ENCODE measurements at places on chromosomes 13 and 19. TPM values are rescaled to one million over a fixed set of nuclear protein-coding genes. Genes with fewer than 3 reads are reported as not detected.

The CYP2F1 gene
- polyA plus RNA-seq, result not detected

The KLF1 gene
- polyA plus RNA-seq, result not detected

The DAND5 gene
- not detected for polyA plus RNA-seq

The RASIP1 gene
- polyA plus RNA-seq, result 3.6 TPM

The LRRC63 gene
- 0.21 TPM for polyA plus RNA-seq

DNA sequence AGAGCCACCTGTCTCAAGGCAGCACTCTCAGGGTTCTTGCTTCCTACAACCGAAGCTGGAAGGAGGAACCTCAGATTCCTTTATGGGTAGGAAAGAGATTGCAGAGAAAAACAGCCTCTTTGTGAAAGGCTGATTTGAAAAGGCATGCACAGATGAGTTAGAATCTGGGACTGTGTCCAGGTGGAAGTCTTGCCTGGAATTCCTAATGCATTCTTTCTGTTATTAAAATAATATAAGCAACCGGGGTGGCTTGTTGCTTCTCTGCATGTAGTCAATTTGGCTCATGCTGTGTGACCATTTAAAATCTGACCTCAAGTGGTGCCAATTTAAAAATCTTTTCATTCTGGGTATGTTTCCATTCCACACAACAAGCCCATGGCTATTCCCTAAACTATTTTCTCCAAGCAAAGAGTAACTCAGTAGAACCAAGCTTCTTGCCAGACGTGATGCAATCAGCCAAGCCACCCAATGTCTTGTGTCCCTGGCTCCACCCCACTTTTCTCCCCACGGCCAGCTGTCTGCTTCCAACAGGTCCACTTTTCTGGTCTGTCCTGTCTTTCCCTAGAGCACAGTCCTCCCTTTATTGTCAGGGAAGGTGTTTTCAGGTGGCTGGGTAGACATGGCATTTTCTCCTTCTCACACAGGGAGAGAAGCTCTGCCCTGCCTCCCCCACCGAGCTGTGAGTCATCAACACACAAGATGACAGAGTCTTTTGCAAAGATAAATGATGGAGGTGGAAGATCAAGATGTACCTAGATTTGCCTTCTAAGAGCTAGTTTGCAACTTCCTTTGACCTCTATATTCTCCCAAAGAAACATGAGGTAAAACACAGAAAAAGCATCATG, 394.3 kb downstream of the FOXO1 start:
- no peaks in the 10 kb centered on the region for H3K36me3 ChIP-seq
- no peaks in the 10 kb centered on the region for H3K27me3 ChIP-seq
- no peak overlapping the region for H3K4me3 ChIP-seq
- peak overlapping the region; percentile 17 for H3K27ac ChIP-seq
- peak; percentile 44 for DNase-seq

- DNase-seq, result peak; percentile 49
- no peaks in the 10 kb centered on the region for H3K27me3 ChIP-seq
- no peaks in the 10 kb centered on the region for H3K4me1 ChIP-seq
- peak overlapping the region; percentile 18 for H3K27ac ChIP-seq
- H3K36me3 ChIP-seq, result no peaks in the 10 kb centered on the region
- no peak overlapping the region for H3K4me3 ChIP-seq
These were observed 21.5 kb upstream of the GARRE1 start for GRCh38 chr19:34232566-34233481.

GRCh38 chr19:18856385-18857126, 24.8 kb downstream of the UPF1 start:
- no peaks in the 10 kb centered on the region for H3K36me3 ChIP-seq
- peak; percentile 55 for DNase-seq
- H3K27ac ChIP-seq, result no peak overlapping the region

DNA sequence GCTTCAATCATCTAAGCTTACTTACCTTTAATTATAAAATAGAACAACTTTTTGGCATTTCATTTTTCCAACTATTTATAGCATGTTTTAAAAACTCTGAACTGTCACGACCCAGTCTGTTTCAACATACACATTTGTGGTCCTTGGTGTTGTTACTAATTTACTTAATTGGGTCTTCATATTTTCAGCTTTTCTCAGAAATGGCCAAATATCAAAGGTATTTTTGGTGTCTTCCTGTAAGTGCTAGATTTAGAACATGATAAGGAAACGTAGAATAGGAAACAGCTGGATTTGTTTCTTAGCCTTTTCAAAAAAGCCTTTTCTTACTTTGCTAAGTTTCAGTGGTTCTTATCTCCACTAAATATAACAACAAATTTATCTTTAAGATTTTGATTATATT, 11.4 kb downstream of the LPAR6 start:
- no peak for DNase-seq
- no peak overlapping the region for H3K4me3 ChIP-seq
- no peaks in the 10 kb centered on the region for H3K27me3 ChIP-seq

DNA sequence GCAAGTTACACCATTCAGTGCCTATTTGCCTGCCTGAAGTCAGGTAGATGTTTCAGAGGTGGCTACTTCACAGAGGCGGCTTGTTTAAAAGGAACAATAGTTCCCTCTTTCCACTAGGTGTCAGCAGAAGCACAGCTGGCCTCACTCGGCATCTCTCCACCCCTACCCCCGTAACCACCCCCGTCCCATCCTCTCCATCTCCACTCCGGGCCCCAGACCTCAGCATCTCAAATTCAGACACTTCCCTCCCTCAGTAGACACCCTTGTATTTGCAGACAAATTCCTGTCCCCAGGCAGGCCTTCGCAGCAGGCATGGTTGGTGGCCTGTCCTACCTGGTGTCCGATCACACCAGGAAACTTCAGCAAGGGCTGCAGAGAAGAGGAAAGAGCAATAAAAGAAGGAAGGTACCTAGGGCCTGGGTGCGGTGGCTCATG, 9.1 kb upstream of the DPP9 start:
- H3K4me3 ChIP-seq, result no peak overlapping the region
- no peak overlapping the region for H3K27ac ChIP-seq
- H3K36me3 ChIP-seq, result no peaks in the 10 kb centered on the region
- peak; percentile 75 for DNase-seq
- H3K27me3 ChIP-seq, result no peaks in the 10 kb centered on the region

DNA sequence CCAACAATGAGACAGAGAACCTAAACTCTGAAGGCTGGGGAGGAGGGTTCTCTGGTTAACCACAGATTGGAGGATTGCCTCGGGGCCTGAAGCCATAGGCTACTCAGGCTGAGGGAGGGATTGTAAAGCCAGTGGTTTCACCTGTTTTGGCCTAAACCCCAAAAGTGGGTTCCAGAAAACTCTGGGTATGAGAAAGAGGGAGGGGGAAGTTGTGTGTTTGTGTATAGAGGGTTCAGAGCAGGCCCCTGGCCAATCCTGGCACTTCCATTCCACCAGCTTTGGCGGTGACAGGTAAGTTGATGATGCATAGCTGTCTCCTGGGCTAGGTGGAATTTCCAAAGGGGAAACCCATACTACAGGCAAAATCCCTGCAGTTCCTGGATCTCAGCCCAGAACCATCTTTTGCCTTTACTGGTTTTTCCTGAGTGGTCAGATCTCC, 13.5 kb upstream of the CCDC97 start:
- DNase-seq, result no peak
- no peak overlapping the region for H3K4me3 ChIP-seq
- H3K36me3 ChIP-seq, result peaks cover 10% of the 10 kb centered on the region
- H3K27ac ChIP-seq, result peak overlapping the region; percentile 50

DNA sequence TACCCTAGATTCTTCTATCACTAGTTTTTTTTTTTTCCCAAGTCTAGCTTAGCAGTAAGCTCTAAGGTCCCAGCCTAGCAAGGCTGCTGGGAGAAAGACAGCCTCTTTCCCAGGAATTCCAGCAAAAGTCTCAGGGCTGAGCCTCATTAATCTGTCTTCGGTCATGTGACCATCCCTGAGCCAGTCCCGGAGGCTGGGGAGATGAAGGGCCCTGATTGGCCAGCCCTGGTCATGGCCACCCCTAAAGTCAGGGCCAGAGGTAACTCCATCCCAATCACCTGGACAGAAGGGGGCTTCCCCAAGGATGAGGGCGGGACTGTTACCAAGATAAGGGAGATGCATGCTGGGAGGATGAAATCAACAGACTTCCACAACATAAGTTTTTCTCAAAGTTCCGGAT, 43.3 kb downstream of the CCNE1 start:
- H3K27me3 ChIP-seq, result no peaks in the 10 kb centered on the region
- peaks cover 3% of the 10 kb centered on the region for H3K4me1 ChIP-seq
- H3K27ac ChIP-seq, result no peak overlapping the region
- H3K36me3 ChIP-seq, result no peaks in the 10 kb centered on the region

DNA sequence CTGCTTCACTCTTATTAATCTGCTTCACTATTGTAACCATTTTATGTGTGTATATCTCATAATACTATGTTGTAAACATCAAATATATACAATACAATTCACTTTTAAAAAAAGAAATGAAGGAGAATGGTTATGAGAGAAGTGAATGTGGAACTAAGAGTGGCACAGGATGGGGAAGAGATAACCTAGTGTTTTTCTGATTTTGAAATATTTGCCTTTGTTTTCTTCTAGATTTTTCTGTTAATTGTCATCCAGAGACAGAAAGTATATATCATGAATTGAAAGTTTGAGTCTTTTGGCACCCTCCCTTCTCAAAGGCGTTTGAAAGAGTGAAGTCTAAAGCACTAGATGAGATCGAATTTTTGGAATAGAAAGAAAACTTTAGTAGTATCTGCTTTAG, 2.8 kb downstream of the DNAJC3 start:
- H3K36me3 ChIP-seq, result no peaks in the 10 kb centered on the region
- no peak overlapping the region for H3K4me3 ChIP-seq
- no peak overlapping the region for H3K27ac ChIP-seq
- no peaks in the 10 kb centered on the region for H3K27me3 ChIP-seq
- no peak for DNase-seq
- peaks cover 9% of the 10 kb centered on the region for H3K4me1 ChIP-seq

DNA sequence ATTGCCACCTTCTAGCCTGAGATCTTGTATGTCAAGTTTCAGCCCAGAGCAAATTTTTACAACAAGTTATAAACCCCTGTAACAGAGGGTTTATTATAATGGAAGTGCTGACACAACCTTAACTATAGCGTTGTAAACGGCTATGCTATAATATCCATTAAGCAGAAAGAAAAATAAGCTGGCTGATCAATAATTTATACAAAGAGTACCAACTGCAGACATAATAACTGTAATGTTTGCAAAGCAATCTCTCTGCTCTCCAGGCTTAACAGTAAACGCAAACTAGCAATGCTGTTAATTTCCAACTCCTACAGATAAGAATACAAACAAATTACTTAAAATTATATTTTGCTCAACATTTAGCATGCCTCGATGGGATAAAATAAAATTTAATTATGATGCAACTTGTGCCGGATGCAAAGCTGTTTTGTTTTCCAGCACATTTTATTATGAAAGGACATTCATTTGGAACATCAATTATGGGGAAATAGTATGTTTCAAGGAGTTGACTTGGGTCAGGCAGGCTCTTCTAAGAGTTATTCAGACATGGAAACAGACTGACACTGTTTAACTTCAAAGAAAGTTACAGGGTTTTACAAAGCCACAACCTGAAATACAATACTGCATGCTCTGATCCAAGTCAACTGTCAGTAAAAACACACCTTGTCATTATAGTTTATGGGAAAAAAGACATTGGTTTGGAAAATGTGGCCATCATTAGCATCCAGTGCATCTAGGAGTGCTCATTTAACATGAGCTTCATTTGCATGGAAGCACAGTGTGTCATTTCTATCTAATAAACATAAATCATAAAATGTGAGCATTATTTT, 6.6 kb upstream of the DACH1 start:
- peaks cover 8% of the 10 kb centered on the region for H3K4me1 ChIP-seq
- H3K27ac ChIP-seq, result no peak overlapping the region
- no peaks in the 10 kb centered on the region for H3K36me3 ChIP-seq
- DNase-seq, result no peak

- no peaks in the 10 kb centered on the region for H3K36me3 ChIP-seq
- no peak overlapping the region for H3K4me3 ChIP-seq
- H3K4me1 ChIP-seq, result peaks cover 31% of the 10 kb centered on the region
- H3K27me3 ChIP-seq, result no peaks in the 10 kb centered on the region
- no peak overlapping the region for H3K27ac ChIP-seq
- DNase-seq, result no peak
These were observed 23.4 kb downstream of the PAK4 start for GRCh38 chr19:39148939-39149529.

- no peak overlapping the region for H3K4me3 ChIP-seq
- no peak overlapping the region for H3K27ac ChIP-seq
- no peaks in the 10 kb centered on the region for H3K36me3 ChIP-seq
- H3K4me1 ChIP-seq, result no peaks in the 10 kb centered on the region
- no peaks in the 10 kb centered on the region for H3K27me3 ChIP-seq
These were observed 88.2 kb upstream of the TSC22D1 start for GRCh38 chr13:44664308-44664707.

- H3K4me3 ChIP-seq, result no peak overlapping the region
- no peaks in the 10 kb centered on the region for H3K36me3 ChIP-seq
- H3K4me1 ChIP-seq, result peaks cover 11% of the 10 kb centered on the region
- H3K27ac ChIP-seq, result no peak overlapping the region
These were observed 3.8 kb upstream of the ZNF414 start for GRCh38 chr19:8517551-8518442.

DNA sequence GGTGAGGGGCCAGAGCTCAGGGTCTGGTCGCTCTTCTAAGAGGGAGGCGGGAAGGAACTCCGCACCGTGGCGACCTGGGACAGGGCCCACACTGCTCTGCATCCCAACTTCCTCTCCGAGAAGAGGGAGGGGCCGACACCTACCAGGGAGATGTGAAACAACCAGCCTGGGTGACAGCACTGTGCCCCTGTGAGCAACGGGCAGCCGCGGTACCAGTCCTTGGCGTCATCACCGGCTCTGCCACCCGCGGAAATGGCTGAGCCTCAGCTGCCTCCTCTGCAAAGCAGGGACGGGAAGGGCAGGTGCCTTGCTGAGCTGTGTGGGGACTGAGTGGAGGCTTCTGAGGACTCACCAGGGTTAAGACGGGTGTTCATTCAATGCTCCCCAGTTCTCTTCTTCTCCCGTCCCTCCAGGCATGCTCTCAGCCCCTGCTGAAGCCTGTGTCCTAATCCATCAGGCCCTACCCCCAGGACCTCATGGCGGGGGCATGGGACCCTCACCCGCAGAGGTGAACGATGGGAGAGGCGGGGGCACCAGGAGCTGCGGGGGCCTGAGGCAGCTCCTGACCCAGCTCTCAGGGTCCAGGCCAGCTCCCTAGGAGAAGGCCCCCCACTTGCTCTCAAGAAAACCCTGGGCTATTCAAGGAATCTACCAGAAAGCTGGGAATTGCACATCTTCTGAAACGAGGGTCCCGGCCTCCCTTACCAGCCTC, 9.3 kb downstream of the ZNF787 start:
- H3K4me3 ChIP-seq, result no peak overlapping the region
- peaks cover 53% of the 10 kb centered on the region for H3K4me1 ChIP-seq
- DNase-seq, result no peak

GRCh38 chr13:105518086-105518485, 1017.4 kb downstream of the EFNB2 start:
- no peak for DNase-seq
- no peak overlapping the region for H3K4me3 ChIP-seq
- no peak overlapping the region for H3K27ac ChIP-seq
- no peaks in the 10 kb centered on the region for H3K4me1 ChIP-seq
- H3K36me3 ChIP-seq, result no peaks in the 10 kb centered on the region

DNA sequence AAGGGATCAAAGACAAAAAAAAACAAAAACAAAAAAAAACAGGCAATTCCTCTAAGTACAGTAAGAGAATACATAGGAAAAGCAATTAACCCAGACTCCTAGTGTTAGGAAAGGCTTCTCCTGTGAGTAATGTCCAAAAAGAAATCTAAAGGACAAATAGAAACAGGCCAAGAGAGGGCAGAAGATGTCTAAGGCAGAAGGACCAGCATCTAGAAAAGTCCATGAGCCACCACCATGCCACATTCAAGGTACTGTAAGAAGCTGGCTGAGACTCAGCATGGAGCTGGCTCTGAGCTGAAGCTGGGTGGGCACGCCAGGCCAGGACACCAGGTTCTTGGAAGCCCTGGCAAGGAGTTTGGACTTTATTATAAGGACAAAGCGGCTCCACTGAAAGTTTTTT, 118.1 kb upstream of the FRY start:
- H3K27ac ChIP-seq, result no peak overlapping the region
- H3K4me3 ChIP-seq, result no peak overlapping the region
- no peak for DNase-seq
- no peaks in the 10 kb centered on the region for H3K4me1 ChIP-seq
- no peaks in the 10 kb centered on the region for H3K36me3 ChIP-seq

All from hepatocyte (in vitro differentiated cells).